ENCODE measurements at places on chromosomes 2 and 18.

DNA sequence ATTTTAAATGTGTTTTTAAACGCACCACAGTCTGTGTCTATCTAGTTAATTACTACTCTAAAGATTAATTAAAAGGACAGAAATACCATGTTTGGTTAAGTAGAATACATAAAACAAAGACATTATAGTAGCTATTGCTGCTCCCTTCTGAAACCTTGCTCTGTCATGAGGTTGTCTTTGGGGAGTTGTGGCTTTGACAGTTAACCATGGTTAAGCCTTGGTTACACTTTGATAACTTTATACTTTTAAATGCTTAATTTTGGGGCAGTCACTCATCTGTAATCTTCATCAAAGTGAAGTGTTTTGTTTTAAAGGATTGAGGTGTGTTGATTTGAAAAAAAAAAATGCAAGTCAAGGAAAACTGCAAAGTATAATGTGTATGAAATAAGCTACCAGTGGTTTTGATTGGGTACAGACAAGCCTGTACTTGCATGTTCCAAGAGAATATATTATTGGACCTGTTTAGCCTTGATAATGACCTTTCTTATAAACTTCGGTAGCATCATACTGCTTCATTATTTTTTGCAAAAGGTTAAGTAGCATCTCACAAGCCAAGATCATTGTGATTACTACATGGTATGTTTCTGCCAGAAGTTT lies 29.8 kb upstream of the TBR1 start:
- DNase-seq = no peak

DNA sequence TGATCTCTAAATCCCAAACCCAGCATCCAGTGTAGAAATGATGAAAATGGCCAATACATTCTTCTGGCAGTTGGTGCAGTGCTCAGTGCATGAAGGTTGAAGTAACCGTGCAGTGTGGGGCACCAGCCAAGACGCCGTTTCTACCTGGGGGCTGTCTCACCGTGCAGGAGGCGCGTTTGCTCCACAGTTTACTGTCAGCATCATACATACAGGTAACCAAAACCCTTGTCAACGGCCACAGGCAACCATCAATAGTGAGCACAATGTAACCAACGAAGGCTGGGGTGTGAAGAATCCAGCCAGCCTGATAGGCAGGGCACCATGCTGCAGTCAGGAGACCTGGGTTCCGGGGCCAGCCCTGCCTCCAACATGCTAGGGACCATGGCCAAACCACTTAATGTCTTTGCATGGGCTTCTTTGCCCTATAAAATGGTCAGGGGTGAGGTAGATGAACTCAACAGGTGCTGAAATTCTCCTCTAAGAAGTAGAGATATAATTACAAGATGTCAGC lies 127.5 kb upstream of the ID2 start:
- peak; percentile 42 for DNase-seq

GRCh38 chr2:5839550-5839949 lies 147.4 kb downstream of the SOX11 start:
- no peak for DNase-seq

DNA sequence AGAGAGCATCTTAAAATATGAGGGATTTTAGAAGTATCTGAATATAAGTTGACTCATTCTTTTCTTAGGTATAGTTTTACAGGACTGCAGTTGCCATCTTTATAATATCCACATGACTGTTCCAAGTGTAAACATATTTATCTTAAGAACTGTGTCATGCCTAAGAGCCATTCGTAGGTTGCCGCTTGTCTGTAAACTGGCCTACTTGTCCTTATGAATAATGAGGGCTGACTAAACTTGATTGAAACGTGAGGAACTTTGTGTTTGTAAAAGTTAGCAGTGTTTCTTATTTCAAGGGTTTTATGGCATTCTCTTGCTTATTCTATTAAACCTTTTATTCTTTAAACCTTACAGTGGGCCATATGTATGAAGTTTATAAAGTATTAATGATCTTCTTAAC lies 99.6 kb downstream of the MAP3K20 start:
- no peak for DNase-seq

- DNase-seq = peak; percentile 72
Measured at GRCh38 chr2:71711133-71711855, 257.9 kb downstream of the DYSF start.

- peak; percentile 93 for DNase-seq
Measured at GRCh38 chr2:241558532-241559322, at the start of gene BOK. TSS of gene BOK (plus strand) at chr2:241558745. CDS start at chr2:241559484, 739 bp downstream.

DNA sequence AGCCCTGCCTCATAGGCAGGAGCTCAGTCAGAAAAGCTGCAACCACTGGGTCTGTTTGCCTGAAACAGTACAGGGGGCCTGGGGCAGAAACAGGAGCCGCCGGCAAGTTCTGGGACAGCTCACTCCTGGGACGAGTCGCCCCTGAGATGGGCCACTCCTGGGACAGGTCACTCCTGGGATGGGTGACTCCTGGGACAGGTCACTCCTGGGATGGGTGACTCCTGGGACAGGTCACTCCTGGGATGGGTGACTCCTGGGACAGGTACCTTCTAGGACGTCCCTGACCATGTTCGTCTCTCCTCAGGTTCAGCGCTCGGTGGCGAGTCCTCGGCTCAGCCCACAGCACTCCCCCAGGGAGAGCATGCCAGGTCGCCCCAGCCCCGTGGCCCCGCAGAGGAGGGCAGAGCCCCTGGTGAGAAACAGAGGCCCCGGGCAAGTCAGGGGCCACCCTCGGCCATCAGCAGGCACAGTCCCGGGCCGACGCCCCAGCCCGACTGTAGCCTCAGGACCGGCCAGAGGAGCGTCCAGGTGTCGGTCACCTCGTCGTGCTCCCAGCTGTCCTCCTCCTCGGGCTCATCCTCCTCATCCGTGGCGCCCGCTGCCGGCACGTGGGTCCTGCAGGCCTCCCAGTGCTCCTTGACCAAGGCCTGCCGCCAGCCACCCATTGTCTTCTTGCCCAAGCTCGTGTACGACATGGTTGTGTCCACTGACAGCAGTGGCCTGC lies 51.8 kb downstream of the NTSR2 start:
- DNase-seq = peak; percentile 44

DNA sequence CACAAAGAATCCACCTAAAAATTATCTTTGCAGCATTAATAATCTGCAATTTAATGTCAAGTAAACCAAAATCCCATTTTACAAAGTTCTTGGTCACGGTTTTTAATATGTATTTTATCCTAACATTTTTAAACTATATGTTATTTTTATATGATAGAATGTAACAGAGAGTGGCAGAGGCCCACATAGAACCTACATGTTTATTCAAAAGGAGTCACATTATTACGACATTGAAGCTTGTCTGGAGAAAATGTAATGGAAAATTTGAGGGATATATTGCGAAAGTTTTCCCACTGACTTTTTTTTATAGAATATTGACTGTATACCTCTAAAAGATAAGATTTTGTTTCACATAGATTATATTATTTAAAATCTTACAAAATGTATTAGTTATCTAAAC lies 89.7 kb upstream of the COL3A1 start:
- no peak for DNase-seq

GRCh38 chr2:142722569-142722968 lies 154.9 kb upstream of the KYNU start:
- no peak for DNase-seq

GRCh38 chr18:32424696-32425095 lies 46.0 kb downstream of the GAREM1 start:
- peak; percentile 64 for DNase-seq

DNA sequence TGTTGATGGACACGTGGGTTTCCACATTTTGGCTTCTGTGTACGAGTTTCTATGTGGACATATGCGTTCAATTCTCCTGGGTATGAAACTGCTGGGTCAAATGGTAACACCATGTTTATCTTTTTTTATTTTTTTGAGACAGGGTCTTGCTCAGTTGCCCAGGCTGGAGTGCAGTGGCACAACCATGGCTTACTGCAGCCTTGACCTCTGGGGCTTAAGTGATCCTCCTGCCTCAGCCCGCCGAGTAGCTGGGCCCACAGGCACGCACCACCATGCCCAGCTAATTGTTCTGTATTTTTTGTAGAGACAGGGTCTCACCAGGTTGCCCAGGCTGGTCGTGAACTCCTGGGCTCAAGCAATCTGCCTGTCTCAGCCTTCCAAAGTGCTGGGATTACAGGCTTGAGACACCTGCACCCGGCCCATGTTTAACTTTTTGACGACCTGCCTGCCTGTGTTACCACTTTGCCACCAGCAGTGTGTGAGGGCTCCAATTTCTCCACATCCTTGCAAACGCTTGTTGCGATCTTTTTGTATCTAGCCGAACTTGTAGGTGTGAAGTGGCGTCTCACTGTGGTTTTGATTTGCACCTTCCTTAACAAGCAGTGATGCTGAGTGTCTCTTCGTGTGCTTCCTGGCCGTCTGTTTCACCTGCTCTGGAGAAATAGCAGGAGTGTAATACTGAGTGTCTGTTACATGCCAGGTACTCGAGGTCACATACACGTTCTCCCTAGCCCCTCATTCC lies 6.9 kb downstream of the HSBP1L1 start:
- no peak for DNase-seq

DNA sequence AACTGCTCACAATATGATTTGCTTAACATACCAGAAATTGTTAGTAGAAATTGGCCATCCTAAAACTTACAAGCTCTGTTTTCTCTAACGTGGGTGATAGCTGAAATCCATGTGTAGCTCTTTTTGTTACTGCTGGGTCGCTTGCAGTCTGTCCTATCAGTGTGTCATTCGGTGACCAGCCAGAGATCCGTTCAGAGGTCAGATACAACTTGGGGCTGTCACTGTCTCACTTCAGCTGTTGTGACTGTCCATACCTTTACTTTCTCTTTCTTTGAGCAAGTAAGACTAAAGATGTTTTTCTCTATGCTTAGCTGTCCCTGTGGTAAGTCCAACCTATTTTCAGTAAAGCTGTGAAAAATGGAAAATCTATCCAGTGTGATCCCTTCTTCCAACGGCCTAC lies 282.9 kb upstream of the KCNH7 start:
- DNase-seq = no peak

GRCh38 chr18:13141209-13141608 lies 77.4 kb upstream of the LDLRAD4 start:
- DNase-seq = no peak

DNA sequence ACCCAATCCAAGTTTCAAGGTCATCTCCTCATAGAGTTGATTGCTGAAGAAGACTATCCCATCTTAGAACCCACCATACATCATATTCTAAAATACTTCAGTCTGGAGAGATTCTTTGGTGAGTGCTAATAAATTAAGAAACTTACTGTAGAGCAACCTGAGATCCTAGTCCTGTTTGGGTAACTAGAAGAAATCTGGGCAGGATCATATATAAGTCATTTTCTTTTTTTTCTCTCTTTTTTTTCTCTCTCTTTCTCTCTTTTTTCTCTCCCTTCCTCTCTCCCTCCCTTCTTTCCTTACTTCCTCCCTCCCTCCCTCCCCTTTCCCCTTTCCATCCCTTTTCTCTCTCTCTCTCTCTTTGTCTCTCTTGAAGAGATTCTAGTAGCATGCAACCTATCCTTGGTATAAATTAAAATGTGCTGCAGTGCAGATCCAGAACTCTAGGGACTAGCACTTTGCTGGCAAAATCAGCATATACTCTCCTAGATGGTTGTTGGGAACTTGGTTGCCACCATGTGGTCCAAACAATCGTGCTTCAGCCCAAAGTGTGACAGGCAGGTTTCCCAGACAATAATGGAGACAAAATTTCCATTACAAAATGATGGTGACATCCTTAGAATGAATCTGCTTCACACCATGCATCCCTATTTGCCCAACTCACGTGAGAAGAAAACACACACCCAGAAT lies 399.4 kb upstream of the CELF4 start:
- DNase-seq = no peak

- DNase-seq = no peak
Measured at GRCh38 chr2:134669731-134670669, 48.8 kb downstream of the TMEM163 start.

GRCh38 chr18:52337276-52337675 lies 2.7 kb upstream of the DCC start:
- no peak for DNase-seq

DNA sequence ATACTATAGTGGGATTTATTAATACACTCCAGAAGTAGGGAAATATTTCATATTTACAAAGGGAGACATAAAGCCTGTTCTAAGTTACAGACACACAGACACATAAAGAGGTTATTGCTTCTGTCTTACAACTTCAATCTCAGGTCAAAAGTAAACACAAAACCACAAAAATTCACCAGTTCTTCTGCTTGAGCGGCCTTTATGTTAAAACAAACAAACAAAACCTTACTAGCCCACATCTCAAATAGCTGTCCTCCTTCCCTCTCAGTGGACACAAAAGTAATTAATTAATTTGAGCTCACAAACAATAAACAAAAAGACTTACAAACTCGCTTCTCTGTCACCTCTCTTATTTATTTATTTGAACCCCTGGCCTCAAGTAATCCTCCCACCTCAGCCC lies 1.5 kb upstream of the ASNSD1 start:
- no peak for DNase-seq

- peak; percentile 52 for DNase-seq
Measured at GRCh38 chr18:48790869-48791635, 159.7 kb downstream of the SMAD7 start.

DNA sequence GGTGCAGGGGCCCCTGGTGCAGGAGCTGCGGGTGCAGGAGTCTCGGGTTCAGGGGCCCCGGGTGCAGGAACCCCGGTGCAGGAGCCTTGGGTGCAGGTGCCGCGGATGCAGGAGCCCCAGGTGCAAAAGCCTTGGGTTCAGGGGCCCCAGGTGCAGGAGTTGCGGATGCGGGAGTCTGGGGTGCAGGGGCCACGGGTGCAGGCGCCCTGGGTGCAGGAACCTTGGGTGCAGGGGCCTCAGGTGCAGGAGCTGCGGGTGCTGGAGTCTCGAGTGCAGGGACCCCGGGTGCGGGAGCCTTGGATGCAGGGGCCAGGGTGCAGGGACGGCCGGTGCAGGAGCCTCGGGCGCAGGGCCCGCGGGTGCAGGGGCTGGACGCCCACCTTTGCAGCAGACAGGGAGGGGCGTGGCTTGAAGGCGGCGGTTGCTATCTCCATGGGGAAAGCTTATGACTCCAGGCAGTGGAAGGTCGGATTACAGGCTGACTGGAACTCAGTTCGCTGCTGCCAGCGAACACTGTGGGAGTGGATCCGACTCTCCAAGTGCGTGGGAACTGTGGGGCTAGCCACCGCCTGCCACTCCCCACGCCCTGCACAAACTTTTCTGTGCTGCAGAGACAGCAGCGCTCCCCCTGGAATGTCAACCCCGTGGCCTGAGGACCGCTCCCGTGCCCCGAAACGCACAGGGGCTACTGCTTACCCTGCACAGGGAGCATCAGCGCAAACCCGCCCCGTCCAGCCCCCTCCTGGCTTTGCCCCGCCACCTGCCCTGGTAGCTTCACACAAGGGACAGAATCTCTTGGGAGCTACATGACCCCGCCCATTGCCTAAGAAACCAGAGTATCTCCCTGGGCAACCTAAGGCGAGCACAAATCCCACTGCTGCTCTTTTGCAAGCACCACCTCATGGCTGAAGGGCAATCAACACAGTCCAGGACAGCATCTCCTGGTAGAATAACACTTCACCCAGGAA lies 40.3 kb downstream of the COPS9 start:
- DNase-seq = no peak

GRCh38 chr18:22683196-22683676 lies 249.9 kb upstream of the RBBP8 start:
- peak; percentile 91 for DNase-seq

- DNase-seq = no peak
Measured at GRCh38 chr2:195683174-195683573, 26.1 kb downstream of the SLC39A10 start.

- DNase-seq = peak; percentile 60
Measured at GRCh38 chr2:11574176-11575046, 40.6 kb downstream of the GREB1 start.
